NCI-H1436 (cell line): ENCODE measurements at places on chromosomes 1 and 21.

DNA sequence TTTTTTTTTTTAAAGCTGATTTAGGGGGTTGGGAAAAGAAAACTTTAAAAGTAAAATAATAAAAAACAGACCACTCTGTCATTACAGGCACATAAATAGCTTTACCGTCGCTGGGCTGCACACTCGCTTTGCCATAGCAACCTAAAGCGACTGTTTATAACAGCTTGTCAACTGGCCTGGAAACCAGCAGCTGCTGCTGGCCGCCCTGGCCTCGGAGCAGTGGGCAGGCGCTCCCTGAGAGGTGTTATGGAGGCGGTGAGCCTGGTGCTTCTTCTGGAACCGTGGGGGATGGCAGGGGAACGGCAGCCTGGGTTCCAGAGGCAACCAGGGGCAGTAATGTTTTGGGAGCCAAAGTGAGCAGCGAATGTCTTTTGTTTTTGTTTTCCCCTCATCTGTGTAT, 45.7 kb downstream of the ATP2B4 start:
- DNase-seq, result no peak

GRCh38 chr1:218553197-218553596, 208.1 kb downstream of the TGFB2 start:
- no peak for DNase-seq

- DNase-seq, result no peak
These were observed 32.7 kb upstream of the ZBTB40 start for GRCh38 chr1:22418933-22419382.

- no peak for DNase-seq
These were observed 698.3 kb downstream of the ADGRL2 start for GRCh38 chr1:82499022-82499421.

GRCh38 chr1:116203920-116204319, 92.7 kb downstream of the MAB21L3 start:
- no peak for DNase-seq

DNA sequence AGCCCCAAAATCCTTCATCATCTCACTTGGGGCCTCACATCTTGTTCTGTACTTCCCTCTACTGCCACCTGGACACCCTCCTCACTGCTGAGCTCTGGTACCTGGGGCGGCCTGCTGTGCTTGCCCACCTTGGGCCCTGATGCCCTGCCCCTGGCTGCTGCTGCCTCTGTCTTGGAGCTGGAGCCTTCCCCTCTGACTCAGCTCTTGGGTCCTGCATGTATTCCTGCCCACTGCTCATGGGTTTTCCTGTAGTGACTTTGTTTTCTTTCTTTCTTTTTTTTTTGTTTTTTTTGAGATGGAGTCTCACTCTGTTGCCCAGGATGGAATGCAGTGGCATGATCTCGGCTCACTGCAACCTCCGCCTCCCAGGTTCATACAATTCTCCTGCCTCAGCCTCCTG, 37.5 kb downstream of the TRAPPC10 start:
- no peak for DNase-seq
